Activated CD4-positive, alpha-beta T cell treated with anti-CD3 and anti-CD28 coated beads, Interleukin-2, amount 50 U/mL, for 4 hours (primary cell): ENCODE measurements at places on chromosomes 7 and 10.

DNA sequence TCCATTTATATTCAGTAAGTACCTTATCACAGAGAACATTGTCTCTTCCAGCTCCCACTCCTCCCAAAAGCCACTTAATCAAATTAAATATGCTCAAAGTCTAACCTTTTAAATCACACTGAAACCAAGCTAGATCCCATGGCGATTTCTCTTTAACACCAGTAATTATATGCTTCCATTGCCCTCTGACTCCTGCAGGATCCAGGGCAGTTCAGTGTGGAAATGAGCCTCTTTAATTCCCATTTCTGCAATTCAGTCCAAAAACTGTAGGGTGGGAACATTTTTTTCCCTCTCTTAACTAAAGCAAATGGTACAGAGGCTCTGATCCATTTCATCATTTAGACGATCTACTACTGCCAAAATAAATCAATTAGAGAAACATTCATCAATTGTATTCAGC is 872.3 kb upstream of the PHF14 start:
- no peak for DNase-seq

DNA sequence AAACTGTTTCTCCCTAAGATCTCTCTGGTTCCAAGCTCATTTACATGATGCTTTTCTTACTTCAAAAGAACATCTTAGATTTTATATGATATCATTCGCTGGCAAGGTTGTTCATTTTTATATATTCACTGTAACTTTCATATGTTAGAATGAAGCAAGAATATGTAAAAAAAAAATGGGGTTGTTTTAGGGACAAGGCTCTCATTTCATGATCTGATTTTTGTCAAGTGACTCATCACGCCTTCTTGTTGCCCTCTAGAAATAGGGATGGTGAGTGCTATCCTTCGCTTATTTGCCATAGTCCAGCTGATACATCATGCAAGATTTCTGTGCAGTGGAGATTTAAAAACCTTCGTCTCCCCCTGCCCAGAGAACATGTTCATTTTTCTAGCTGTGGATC is 14.0 kb upstream of the CELF2 start:
- DNase-seq, result no peak

- DNase-seq, result no peak
Measured at GRCh38 chr10:105679781-105680180, 1038.7 kb downstream of the SORCS3 start.

- no peak for DNase-seq
Measured at GRCh38 chr7:31850601-31851000, 163.6 kb downstream of the PPP1R17 start.

DNA sequence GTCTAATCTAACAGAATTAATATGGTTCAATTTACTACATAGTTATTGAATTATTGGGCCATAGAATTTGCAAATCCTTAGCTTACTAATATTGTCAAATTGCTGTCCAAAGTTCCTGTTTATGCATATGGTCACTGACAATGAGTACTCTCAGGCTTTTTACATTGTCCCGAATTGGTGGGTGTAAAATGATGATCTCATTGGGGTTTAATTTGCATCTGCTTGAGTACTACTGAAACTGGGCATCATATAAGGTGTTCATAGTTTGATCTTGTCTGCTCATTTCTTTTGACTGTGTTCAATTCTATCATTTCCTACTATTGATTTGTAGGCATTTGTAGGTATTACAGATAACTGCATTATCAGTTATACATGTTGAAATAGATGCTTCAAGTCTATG is 12.7 kb downstream of the ABCA13 start:
- no peak for DNase-seq

- DNase-seq, result no peak
Measured at GRCh38 chr10:86264481-86265231, 101.9 kb downstream of the GRID1 start.

GRCh38 chr7:139737221-139738100 is 40.3 kb downstream of the HIPK2 start:
- no peak for DNase-seq

DNA sequence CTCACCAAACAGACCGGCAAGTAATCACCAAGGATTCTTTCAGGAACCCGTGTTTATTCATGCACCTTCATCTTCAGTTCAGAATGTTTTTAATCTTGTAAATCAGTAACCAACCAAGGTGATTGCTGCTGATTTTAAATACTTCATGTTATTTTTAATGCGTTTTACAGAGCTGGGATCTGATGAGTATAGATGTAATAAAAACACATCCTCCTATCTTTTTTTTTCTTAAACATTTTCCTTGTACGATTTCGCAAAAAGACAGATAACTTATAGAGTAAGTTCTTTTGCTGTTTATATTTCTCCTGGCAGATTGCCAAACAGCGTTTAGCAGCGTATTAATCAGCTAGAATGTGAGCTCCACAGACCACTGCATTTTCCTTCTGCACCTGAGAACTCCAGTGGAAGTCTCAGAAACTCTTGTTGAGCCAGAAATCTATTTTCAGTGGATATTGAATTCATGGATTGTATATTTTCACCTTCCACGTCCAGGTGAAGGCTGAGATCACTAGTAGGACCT is 397.8 kb upstream of the NRP1 start:
- no peak for DNase-seq

DNA sequence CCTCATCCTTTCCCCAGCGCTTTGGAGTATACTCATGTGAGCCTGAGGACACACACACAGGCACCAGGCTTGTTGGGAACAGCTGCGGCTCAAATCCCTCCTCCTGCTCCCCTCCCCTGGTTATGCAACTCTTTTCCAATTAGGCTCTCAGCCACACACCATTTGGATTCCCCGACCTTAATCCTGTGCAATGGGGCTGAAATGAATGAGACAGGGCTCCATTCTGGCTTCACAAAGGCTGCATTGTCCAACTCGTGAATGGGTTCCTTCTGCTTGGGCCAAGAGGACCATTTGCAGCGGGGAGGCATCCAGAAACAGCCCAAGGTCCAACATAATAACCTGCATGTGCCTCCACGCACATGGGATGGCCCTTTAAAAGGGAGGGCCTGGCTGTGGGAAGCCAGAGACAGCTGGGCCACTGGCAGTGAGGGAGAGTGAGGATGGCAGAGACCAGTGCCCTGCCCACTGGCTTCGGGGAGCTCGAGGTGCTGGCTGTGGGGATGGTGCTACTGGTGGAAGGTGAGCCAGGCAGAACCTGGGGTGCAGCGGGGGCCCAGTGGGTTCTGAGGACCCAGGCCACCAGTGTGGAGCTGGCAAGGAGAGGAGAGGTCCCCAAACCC is at the start of gene RGR:
Gene RGR (plus strand): TSS at position 403 of the 620 bp plus-strand sequence. CDS start 38 bp downstream, at position 441.
- no peak for DNase-seq

DNA sequence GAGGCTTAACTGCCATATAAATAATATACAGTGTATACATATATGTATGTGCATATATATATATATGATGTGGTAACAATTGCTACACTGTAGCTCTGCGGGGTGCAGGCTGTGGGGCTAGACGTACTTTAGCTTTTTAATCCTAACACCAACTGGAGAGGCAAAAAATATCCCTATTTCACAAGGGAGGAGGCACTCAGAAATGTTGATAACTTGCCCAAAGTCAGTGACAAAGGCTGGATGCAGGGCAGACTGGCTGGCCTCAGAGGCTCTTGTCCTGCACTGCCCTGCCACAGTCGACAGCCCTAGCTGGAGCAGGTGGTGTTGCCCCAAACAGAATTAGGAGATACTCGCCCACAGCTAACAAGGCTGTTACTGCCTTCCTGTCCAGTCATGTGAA is 1.5 kb upstream of the RELN start:
- no peak for DNase-seq

- DNase-seq, result no peak
Measured at GRCh38 chr7:155750255-155751125, 61.8 kb downstream of the SHH start.

DNA sequence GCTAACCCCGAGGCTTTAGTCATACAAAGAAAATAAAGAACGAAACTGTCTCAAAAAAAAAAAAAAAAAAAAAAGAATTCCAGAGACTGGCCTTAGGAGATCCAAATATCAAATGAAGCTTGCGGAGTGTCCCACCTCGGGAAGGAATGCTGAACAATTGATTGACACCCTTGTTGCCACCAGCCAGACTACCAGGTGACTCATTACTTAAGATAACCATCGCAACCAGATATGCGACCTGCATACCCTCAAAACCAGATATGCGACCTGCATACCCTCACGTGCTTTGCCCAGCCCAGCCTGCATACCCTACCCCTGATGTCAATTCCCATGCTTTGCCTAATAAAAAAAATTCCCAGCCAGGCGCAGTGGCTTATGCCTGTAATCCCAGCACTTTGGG is 2.7 kb upstream of the PRKRIP1 start:
- no peak for DNase-seq

- peak; percentile 42 for DNase-seq
Measured at GRCh38 chr7:17234398-17235031, 63.9 kb upstream of the AHR start.

DNA sequence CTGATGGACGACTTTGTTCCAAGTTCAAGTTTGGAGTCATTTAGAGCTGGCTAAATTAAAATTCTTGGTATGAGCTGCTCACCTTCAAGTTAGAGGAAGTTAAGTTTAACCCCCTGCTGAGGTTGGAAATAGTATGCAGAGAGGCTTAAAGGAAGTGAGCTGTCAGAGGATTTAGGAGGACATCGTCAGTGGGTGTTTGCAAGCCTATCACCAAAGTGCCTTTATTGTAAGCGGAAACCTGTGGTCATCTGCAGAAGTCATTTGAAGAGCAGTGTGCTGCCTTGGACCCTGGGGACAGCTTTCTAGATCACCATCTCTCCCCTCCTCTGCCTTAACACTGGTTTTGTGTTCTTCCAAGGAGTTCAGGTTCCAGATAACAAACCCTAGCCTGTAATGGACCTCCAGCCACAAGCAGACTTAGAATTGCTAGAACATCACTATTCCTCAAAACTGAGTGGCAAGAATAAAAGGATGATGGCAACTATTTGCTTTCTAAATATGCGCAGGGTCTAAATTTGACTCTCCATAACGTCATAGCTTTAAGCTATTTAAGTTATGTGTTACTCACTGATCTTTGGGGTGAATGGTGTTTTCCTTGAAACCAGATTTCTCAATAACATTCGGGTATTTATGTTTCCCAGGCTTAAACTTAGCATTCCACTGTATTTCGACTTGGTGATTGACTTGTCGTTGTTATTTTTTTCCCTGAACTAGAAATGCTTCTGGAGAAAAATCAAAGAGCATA is 93.4 kb downstream of the SLC39A12 start:
- no peak for DNase-seq

DNA sequence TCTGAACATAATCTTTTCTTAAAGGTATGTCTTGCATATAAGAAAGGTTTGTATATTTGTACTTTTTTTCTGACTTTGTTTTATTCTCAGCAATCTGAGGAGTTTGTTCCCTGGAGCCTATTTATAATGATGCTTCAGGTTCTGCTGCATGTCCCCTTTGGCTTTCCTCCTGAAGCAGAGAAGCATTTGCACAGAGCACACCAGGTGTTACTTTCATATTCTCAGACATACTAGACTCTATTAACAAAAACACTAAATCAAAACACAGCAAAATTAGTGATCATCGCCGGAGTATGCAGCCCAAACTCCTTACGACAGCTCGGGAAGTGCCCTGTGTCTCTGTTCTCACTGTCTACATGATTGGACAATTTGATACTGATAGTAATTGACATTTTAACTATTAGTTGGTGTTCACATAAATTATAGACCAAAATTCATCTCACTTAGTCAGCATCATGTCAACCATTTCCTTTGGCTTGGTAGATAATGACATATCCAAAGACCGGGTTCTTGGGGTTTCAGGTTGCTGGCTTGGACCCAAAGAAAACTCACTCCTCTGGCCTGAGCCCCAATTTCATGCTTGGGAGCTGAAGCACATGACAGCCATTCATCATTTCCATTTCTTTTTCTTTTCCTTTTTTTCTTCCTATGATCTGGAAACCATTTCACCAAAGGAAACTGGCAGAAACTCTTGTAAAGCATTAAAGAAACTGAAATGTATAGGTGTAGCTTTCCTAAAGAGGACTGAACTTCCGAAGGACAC is 400.1 kb upstream of the NRP1 start:
- no peak for DNase-seq

DNA sequence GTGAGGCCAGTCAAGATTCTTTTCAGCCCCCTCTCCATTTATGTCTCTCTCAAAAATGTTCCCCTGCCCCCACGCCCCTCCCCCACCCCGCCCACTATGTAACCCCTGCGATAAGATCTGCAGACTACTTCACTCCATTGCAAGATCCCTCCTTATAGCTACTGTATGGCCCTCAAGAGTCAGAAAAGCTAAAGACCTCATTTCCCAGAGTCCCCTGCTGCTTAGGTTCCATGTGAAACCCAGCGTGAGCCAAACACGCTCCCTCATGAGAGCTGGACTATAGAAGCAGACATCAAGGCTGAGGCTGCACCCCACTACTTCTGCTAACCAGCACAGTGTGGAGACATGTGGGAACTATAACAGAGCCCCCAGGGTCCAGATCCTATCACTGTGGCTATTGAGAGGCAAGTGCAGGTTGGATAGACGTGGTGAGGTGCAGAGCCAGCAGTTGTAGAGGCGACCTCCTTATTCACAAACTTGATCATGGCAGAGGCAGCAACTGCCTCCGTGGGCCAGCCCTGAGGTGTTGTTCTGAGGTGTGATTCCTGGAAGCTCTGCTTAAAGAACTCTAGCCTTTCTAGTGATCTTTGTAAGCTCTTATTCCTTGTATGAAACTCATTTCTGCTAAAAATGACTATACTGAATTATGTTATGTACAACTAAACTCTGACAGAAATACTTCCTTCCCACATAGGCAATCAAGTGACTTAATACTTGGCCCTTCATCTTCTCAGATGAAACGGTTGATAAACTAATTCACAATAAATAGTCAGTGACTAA is 117.0 kb upstream of the ARID5B start:
- DNase-seq, result no peak

GRCh38 chr10:11159543-11160215 is 142.0 kb downstream of the CELF2 start:
- no peak for DNase-seq

DNA sequence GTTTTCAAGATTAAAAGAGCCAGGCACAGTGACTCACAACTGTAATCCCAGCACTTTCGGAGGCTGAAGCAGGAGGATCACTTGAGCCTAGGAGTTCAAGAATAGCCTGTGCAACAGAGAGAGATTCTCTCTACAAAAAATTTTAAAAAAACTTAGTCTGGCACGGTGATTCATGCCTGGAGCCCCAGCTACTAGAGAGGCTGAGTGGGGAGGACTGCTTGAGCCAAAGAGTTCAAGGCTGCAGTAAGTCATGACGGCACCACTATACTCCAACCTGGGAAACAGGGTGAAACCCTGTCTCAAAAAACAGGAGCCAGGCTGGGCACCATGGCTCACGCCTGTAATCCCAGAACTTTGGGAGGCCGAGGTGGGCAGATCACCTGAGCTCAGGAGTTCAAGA is 86.6 kb upstream of the KCTD7 start:
- DNase-seq, result no peak

- DNase-seq, result no peak
Measured at GRCh38 chr7:133253519-133253875, 619 bp downstream of the EXOC4 start.

GRCh38 chr10:99870123-99870730 is 87.8 kb downstream of the ABCC2 start:
- DNase-seq, result no peak

DNA sequence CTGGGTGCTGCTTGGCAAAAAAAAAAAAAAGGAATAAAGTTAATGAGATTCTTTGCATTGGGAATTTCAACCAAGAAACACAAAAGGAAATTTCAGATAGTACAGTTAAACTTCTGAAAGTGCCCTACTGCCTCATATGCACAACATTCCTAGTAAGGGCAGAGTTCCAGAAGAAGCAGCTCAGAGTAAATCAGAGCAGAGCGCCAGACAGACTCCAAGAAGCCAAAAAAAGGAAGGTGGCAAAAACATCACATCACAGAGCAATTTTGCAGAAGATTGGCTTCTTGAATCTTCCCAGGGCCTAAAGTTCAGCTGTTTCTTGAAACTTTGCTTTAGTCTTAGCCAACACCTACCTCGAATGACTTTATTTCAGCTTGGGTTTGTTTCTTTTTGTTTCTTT is 544.1 kb downstream of the XPNPEP1 start:
- no peak for DNase-seq
